NCI-H1092 (cell line): ENCODE measurements at places on chromosomes 5 and 9.

DNA sequence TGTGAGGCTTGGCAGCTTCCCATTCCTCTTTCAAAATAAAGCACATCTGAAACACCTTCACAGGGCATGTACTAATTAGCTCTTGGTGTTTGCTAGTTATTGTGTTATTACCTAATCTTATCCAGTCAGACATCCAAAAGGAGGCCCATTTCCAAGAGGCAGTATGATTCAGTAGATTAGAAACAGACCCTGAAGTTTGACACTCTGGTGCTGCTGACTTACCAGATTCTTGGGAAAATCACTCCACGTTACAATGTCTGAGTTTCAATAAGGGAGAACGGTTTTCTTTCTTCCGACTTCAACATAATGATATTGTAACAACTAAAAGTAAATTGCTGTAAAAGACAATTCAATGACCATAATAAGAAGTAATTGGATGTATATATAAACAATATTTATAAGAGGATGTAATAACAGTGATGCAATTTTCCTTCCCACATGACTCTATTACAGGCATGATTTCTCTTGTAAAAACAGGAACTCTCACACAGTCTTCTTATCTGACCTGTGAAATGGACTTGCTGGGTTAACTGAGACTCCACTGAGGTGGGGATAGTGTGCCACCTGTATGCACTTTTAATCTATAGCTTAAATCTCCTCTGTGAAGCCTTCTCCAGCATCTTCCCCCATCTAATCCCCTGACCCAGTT, 181.3 kb upstream of the ELL2 start:
- no peak for DNase-seq

GRCh38 chr5:51225789-51226742, 157.2 kb upstream of the ISL1 start:
- peak; percentile 18 for DNase-seq

DNA sequence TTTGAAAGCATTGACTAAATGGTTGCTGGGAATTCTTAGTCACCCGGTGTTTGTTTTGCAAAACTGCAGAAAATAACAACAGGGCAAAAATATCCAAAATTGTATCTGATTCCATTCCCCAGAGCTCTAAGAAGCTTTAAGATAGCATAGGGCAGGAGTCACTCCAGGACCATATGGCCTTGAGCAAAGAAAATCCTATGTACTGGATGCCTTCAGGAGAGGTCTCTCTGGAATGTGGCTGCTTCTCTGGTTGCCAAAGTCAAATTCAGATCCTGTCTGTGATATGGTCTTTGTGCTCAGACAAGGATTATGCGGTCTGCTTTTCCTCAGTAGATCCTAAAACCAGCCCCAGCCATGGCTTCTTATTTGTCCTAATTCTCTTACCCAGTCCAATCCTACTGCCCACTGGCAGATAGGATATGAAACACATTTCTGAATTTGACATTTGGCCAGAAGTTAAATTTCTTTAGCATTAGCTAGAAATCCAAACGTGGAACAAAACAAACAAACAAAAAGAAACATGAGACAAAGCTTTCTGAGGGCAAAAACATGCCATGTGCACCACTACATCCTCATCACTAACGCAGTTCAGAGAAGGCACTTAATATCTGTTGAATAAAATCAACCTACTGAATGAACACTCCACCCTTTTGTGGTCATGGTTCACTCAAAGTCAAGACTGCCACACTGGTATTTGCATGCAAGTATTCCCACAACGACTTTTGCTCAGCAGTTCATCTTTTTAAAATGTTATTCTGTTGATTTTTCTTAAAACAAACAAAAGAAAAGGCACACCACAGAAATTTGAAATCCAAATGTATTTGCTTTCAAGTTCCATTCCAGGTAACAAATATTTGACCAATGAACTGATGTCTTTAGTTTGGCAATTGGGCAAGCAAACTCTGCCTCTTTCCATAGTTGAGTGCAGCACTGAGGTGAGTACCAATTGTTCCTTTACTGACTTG, 165.7 kb downstream of the TRPM6 start:
- DNase-seq = no peak

GRCh38 chr9:87180841-87181240, 233.5 kb upstream of the GAS1 start:
- DNase-seq = no peak

- no peak for DNase-seq
Observed at GRCh38 chr5:145968970-145969713, 32.8 kb downstream of the SH3RF2 start.
